ENCODE measurements at places on chromosomes 12 and 14.

DNA sequence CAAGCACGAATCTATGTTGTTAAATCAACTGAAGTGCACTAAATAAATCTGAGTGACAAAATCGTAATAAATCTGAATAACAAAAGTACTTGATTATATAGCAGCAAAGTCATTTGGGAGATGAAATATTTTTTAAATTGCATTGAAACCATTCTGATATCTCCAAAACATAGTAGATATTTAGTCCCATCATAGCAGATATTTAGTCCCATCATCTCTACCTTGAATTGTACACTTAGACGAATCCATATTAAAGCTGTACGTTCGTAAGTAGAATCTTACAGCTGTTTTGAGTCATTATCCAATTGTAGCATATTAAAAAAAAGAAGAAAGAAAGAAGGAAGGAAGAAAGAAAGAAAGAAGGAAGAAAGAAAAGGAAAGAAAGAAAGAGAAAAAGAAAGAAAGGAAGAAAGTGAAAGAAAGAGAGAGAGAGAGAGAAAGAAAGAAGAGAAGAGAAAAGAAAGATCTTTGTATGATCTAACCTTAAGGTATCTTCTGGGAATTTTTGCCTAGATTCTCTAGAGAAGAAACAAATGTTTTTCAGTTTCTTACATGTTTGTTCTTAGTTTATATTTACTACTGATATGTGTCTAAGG is 2.6 kb downstream of the DCN start:
- DNase-seq = no peak

DNA sequence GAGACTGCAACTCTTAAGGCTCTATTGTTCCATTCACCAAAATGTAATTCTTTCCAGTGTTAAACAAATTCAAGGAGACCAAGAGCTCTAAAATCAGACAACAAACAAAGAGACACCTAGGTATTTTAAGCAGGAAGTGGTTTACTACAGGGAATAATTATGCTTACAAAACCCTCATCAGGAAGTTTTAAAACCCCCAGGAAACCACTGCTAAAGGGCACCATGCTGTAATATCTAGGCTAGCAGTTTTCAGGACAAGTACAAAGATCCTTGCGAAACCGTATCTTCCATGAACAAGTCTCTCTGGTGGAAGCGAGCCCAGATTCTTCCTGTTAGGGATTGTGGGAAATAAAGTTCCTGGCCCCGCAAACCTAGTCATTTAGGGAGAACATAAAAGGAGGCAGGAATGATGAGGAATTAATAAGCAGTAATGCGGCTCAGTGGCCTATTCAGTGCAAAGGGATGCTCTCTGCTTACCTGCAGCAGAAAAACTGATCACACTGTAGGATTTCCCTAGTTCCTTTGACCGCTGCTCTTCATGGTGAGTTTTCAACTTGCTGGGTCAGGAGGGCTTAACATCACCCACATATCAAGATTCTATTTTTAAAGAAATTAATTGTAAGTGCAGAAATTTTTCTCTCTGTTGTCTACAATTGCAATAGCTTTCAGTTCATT is 42.8 kb downstream of the ACSM4 start:
- no peak for DNase-seq

DNA sequence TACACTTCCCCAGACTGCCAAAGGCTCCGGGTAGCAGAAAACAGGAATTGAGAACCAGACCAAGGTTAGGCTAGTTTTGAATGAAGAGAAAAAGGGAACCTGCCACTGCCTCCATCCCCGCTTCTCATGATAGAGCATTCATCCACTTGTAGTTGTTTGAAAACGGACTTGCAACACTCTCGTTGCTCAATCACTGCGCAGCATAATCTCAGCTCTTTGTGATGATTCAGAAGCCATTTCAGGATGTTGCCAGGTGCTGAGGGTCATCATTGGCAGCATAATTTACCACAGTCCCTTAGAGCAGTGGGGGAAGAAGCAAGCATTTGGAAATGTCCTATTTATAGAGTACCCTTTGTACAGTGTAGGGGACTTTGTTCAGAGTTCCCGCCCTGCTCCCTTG is 25.6 kb downstream of the KCNK13 start:
- peak; percentile 6 for DNase-seq

DNA sequence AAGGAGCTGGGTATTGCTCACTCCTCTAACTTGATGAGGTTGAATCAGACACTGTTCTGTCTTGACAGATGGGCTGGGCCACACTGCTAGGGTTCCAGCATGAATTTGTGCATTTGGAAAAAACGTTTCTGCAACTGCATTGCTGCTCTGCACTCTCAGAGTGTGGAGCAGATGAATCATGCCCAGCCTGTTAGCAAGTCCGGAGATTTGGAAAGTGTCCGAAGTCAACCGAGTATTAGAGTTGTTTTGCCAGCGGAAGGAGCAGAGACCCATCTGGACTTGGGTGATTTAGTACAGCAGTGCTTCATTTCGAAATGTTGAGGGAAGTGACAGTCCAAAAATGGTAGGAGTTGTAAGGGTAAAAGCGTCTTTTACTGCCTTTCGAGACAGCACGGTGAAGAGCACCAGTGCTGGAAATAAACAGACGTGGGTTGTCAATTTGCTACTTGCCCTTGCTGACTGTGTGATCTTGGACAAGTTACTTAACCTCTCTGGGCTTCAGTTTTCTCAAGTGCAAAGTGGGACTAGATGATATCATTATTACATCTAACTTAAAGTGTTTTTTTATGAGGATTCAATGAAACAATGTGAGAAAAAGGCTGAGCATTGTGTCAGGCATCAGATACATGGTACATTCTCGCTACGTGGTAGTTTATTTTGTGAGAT is 139.5 kb downstream of the CHST11 start:
- DNase-seq = peak; percentile 84

- no peak for DNase-seq
Measured at GRCh38 chr12:133105620-133106019, 24.5 kb downstream of the ZNF891 start.

GRCh38 chr12:91072931-91073330 is 15.1 kb upstream of the KERA start:
- DNase-seq = no peak

- DNase-seq = no peak
Measured at GRCh38 chr12:103868215-103868614, 27.2 kb upstream of the NT5DC3 start.

GRCh38 chr12:4039931-4040330 is 166.7 kb upstream of the PARP11 start:
- DNase-seq = no peak

- DNase-seq = peak; percentile 57
Measured at GRCh38 chr12:42421844-42422779, 96.1 kb downstream of the PPHLN1 start.
